ENCODE measurements at places on chromosomes 2 and 18.

GRCh38 chr2:82636402-82637020 lies 1822.6 kb downstream of the SUCLG1 start:
- no peak for DNase-seq

DNA sequence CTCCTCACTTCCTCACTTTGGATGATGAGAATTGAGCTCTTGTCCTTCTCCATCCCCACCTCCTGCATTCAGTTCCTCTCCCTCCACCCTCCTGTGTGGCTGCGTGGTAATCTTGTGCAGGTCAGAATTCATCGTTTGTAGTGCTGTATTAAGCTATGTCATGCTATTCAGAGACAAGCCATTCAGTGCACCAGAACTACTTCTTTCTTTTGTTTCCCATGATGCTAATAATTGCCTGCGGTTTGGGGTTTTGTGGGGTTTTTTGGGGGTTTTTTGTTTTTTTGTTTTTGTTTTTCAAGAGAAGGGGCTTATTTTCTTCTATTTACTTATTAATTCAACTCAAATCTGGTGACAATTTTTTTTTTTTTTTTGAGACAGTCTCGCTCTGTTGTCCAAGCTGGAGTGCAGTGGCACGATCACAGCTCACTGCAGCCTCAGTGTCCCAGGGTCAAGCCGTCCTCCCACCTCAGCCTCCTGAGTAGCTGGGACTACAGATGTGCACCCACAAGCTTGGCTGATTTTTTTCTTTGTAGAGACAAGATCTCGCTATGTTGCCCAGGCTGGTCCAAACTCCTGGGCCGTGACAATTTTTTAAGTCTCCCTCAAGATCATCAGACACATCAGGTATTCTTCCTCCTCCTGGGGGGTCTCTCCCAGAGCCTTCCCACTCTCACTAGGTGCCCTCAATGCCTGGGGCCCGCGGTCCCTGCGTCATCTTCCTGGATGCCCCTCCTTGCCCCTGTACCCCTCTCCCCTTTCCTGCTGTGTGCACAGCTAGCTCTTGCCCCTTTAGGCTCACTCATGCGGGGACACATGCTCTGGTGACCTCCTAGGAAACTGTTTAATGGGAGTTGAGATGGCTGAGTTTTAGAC lies 37.8 kb downstream of the MAL start:
- no peak for DNase-seq

DNA sequence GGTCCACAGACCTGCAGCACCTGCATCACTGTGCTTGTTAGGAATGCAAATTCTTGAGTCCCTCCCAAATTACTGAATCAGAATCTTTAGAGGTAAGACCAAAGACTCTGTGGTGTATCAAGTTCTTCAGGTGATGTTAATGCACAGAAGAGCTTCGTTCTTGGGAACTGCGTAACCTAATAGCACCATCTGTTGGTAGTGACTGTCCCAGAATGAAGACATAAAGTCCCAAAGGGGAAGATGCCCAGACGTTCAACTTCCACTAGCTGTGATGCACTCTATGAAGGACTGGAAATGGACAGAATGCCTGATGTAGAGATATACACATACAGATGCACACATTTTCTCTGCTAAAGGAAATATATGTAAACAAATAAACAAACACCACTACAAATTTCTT lies 576.0 kb downstream of the LRP1B start:
- no peak for DNase-seq

- DNase-seq, result no peak
Measured at GRCh38 chr2:137797641-137798040, 166.6 kb upstream of the HNMT start.

GRCh38 chr2:80322311-80322920 lies 17.9 kb upstream of the LRRTM1 start:
- DNase-seq, result no peak

DNA sequence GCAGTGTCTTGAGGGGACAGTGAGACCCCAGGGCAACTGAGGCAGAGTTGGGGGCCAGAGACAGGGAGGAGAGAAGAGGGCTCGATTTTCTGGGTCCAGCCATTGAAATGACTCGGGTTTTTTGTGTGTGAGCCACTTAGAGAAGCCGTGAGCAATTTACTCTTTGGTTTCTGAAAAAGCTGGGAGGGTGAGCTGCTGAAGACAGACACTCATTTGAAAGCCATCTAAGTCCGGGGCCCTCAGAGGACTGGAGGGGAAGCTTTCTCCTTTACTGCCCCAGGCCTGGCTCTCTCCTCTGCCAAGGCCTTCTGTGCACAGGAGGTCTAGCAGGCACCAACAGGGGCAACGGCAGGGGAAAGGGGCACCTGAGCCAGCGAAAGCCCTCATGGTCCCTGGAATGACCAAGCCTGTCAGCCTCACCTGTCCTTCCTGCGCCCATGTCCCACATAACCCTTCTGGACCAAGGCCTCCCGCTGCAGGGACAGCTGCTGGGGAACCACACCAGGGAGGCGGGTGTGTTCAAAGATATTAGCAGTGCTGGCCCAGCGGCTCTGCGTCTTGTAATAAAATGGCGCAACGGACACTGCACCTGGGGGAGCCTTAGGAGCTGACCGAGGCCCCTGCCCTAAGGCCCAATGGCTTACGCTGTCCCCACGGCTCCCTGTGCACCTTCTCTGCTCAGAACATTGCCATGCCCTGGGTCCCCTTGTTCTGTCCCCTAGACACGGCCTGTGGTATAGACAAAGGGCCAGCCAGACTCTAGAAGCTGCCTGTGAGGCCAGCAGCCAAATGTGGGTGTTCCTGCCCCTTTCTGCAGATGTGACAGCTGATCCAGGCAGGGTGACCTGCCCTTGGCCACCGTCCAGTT lies 45.8 kb downstream of the HS6ST1 start:
- no peak for DNase-seq

- DNase-seq, result no peak
Measured at GRCh38 chr18:45081566-45082181, 401.0 kb downstream of the SETBP1 start.

- DNase-seq, result no peak
Measured at GRCh38 chr2:220001751-220002150, 374.3 kb downstream of the SLC4A3 start.

GRCh38 chr18:22286585-22286984 lies 117.2 kb downstream of the GATA6 start:
- no peak for DNase-seq

GRCh38 chr18:40031435-40031834 lies 1923.6 kb upstream of the PIK3C3 start:
- DNase-seq, result no peak

- DNase-seq, result no peak
Measured at GRCh38 chr2:109486711-109487535, 126.8 kb downstream of the SEPTIN10 start.

GRCh38 chr2:172888714-172889669 lies 153.3 kb downstream of the RAPGEF4 start:
- DNase-seq, result no peak

DNA sequence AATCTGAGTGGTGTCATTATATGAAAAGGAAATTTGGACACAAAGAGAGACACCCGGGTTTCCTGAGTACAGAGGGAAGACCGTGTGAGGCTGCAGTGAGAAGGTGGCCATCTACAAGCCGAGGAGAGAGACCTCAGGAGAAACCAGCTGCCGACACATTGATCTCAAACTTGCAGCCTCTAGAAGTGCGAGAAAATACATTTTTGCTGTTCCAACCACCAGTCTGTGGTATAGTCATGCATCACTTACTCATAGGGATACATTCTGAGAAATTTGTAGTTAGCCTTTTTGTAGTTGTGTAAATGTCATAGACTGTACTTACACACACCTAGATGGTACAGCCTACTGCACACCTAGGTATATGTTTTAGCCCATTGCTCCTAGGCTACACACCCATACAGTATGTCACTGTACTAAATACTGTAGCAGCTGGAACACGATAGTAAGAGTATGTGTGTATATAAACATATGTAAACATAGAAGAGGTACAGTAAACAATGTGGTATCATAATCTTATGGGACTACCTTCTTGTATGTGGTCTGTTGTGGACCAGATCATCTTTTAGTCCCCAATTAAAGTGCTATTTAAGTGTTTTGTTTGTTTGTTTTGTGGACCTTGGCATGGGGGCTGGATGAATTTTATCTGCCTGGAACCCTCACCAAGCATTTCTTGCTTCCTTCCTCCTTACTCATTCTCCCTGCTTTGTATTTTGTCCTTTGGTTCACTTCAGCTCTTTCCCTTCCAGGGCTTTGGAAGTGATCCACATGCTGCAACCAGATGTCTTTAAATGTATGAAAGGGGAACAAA lies 38.3 kb upstream of the SESTD1 start:
- no peak for DNase-seq

DNA sequence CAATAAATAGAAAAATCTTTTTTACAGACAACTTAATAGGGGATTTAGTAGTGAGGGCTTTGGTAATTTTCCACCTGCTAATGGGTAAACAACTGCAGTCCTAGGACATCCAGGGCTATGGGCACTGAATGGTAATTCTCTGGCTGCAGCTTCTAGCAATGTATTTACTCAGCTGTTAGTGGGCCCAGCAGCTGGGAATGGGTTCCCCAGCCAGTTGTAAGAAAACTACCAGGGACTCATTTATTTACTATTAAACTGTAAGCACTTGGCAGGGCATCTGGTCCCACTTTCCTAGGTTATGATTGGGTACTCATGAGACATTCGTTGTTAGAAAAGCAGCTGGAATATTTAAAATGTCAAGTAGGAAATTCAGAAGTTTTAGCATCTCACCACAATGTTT lies 363.8 kb upstream of the TRIB2 start:
- DNase-seq, result no peak

GRCh38 chr2:28068088-28068487 lies 177.6 kb downstream of the BABAM2 start:
- no peak for DNase-seq

- no peak for DNase-seq
Measured at GRCh38 chr2:31216734-31217133, 581 bp downstream of the CAPN14 start.

DNA sequence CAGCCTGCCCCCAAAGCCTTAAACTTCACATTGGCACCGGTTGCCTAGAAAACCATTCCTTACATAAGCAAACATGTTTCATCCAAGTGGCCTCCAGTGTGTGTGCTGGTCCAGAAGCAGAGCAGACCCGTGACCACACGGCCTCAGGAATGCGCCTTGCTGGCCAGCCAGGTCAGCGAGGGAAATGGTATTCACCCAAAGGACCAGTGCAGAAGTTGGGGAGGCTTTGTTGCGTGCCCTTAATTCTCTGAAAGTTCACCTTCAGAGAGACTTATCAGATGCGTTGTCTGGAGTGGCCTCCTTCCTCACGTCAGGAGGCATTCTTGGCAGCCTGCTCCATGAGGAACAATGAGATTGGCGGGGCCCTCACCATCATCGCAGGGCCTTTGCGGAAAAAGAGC lies 25.9 kb downstream of the NRP2 start:
- DNase-seq, result no peak

DNA sequence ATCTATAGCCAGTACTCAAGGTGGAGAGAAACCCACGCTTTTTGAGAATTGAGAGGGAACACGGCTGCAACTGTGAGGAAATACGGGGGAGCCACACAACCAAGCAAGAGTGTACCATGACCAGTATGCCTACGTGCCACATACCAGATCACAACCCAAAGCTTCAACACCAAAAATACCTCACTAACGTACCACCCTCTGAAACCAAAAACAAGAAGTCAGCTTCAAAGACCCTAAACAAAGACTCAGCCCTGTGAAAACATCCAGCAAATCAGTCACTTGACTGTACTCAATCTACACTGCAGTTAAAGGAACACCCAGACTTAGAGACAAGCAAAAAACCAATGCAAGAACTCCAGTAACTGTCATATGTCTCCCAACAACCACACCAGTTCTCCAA lies 17.0 kb downstream of the RNU4ATAC start:
- DNase-seq, result no peak

DNA sequence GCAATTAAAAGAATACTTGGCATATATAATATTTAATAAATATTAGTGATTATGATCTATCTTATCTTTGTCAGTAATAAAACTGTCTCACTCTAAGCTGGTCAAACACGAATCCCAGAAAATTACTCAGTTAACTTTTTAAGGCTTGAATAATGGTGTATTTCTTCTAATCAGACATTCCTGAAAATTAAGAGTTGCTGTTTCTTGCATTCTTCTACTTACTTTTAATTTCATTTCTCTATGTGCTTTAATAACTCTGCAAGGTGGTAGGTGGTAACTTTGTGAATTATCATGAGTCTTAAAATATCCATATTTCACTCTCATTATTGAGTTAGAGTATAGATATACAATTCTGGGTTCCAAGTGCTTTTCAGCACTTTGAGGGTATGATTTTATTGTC lies 3.1 kb upstream of the SERPINB10 start:
- DNase-seq, result no peak

GRCh38 chr2:218876562-218877219 lies 4.0 kb upstream of the WNT10A start:
- peak; percentile 53 for DNase-seq

- no peak for DNase-seq
Measured at GRCh38 chr2:196143730-196144131, 27.6 kb downstream of the STK17B start.

- no peak for DNase-seq
Measured at GRCh38 chr2:100840519-100840918, 20.6 kb downstream of the NPAS2 start.

GRCh38 chr18:32770666-32771168 lies 2.1 kb downstream of the KLHL14 start:
- no peak for DNase-seq

- no peak for DNase-seq
Measured at GRCh38 chr2:227701556-227701955, 16.3 kb downstream of the SLC19A3 start.

GRCh38 chr2:189466656-189467055 lies 25.4 kb downstream of the WDR75 start:
- DNase-seq, result no peak

DNA sequence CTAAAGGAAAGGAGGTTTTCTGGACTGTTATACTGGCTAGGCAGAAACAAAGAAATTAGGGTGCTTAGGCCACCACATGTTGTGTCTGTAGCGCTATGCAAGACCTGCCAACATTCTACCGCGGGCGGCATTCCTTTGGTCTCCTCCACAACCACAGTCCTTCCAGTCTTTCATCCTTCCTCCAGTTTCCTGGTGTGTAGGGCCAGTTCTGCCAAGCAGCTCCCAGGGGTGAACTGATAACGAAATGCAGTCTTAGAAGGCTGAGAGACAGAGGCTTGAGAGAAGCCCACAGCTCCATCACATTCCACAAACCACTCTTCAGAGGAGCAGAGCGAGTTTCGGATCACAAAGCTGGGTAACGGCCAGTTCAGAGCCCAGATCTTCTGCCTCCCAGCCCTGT lies 19.5 kb upstream of the CXXC1 start:
- DNase-seq, result no peak

DNA sequence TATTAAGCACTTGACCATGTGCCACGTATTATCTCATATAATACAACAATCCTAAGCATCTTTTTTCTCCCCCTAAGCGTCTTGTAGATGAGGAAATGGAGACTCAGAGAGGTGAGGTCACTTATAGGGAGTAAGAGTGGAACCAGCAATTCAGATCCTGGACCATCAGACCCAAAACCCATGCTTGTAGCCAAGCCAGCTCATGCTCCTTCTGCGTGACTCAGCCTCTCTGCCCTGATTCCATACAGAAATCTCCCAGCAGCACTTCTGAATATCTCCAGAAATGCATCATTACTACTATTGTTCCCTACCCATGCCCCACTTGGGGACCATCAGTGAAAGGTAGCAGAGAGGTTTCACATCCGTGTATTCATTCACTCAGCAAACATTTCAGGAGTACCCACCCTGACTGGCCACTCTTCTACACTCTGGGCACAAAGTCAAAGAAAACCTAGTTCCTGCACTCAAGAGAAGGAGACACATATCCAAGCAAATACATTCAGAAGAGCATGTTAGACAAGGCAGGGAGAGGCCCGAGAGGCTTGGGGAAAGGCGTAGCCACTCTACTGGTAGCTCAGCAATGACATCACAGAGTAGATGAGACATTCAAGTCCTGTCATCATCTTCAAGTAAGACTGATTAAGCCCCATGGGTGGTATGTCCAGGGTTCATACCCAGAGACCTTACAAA lies 141.9 kb downstream of the MTCL1 start:
- DNase-seq, result no peak
